ENCODE measurements at places on chromosomes 6 and 20. TPM values are rescaled to one million over a fixed set of nuclear protein-coding genes. Genes with fewer than 3 reads are reported as not detected.

Gene SOBP
- polyA plus RNA-seq: not detected

Gene OR2H2
- not detected for polyA plus RNA-seq

Gene PAK5
- polyA plus RNA-seq: not detected

Gene VGLL2
- polyA plus RNA-seq: not detected

Gene ZNF165
- not detected for polyA plus RNA-seq

Gene GPR63
- polyA plus RNA-seq: not detected

Gene MCM9
- 11.9 TPM for polyA plus RNA-seq

Gene SSTR4
- not detected for polyA plus RNA-seq

Gene PPP1R16B
- polyA plus RNA-seq: 1.1 TPM

Gene PSMB9
- 405 TPM for polyA plus RNA-seq

Gene ATP9A
- polyA plus RNA-seq: 0.01 TPM

Gene TINAG
- polyA plus RNA-seq: not detected

Gene PDYN
- polyA plus RNA-seq: not detected

Gene WFDC5
- not detected for polyA plus RNA-seq

Gene HLA-DQB1
- polyA plus RNA-seq: 246 TPM

Gene MUC22
- not detected for polyA plus RNA-seq

Measured in CD14-positive monocyte (primary cell).